Activated CD4-positive, alpha-beta T cell treated with anti-CD3 and anti-CD28 coated beads for 4 hours (primary cell): ENCODE measurements at places on chromosomes 7 and 10.

DNA sequence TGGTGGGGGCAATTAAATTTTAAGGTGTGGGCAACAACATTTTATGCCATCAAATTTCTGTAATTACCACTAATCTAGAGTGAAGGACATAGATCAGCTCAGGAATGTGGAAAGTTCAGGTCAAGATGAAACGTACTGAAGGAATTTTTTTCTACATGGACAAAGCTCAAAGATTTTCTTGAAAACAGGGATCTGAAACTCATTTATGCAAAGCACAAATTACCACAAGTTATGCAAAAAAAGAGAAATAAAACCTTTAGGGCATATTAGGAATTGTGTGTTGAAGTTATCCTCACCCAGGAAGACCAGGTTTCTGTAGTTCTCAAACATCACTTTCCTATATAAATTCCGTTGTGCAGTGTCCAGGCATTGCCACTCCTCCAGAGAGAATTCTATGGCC is 18.9 kb downstream of the ZNF680 start:
- no peak for DNase-seq

- DNase-seq, result no peak
These were observed 254.9 kb downstream of the KIAA1217 start for GRCh38 chr10:24463611-24464426.

- DNase-seq, result no peak
These were observed 53.4 kb upstream of the FHIP2A start for GRCh38 chr10:114767986-114768821.

- DNase-seq, result no peak
These were observed 4.6 kb upstream of the SERPINE1 start for GRCh38 chr7:101121991-101122932.

- DNase-seq, result no peak
These were observed 113.4 kb downstream of the SRI start for GRCh38 chr7:88106434-88106833.

DNA sequence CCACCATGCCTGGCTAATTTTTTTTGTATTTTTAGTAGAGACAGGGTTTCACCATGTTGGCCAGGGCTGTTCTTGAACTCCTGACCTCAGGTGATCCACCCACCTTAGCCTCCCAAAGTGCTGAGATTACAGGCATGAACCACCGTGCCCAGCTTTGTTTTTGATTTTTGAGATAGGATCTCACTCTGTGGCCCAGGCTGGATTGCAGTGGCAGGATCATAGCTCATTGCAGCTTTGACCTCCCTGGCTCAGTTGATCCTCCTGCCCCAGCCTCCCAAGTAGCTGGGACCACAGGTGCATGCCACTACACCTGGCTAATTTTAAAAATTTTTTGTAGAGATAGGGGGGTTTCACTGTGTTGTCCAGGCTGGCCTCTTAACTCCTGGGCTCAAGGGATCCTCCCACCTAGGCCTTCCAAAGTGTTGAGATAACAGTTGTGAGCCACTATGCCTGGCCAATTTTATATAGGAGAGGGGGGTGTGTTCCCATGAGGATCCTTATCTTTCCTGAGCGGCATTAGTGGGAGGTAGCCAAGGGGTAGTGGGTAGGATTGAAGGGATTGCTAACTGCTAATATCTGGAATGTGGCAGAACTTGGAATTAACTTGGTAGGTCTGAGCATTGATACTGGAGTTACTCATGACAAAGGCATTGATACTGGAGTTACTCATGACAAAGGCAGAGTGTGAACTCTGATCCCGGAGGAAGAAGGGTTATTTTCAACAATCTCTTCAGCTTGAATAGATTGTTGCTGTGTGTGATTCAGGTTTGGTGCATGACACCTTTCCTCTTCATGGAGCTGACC is 1.0 kb upstream of the NOLC1 start:
- DNase-seq, result no peak

GRCh38 chr7:41774966-41775365 is 72.1 kb upstream of the INHBA start:
- no peak for DNase-seq

GRCh38 chr10:98511876-98512275 is 65.1 kb upstream of the HPS1 start:
- DNase-seq, result no peak

- no peak for DNase-seq
These were observed 288.4 kb downstream of the KCNMA1 start for GRCh38 chr10:77349226-77349625.

DNA sequence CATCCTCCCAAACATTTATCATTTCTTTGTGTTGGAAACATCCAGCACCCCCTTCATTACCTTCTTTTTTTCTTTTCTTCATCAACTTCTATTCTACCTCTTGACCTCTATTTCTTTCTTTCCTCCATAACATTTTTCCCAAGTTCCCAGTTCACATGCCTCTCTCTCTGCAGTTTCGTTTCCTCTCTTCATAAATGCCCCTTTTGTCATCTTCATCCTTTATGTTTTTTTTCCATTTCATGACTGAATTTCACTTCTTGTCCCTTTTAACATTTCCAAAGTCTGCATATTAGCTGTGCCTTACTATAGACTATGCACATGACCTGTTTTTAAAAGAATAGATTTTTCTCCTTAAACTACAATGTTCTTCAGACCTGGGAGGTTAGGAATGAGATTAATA is 23.7 kb downstream of the CPN1 start:
- DNase-seq, result no peak

- no peak for DNase-seq
These were observed 106.6 kb downstream of the TPK1 start for GRCh38 chr7:144729226-144729625.

DNA sequence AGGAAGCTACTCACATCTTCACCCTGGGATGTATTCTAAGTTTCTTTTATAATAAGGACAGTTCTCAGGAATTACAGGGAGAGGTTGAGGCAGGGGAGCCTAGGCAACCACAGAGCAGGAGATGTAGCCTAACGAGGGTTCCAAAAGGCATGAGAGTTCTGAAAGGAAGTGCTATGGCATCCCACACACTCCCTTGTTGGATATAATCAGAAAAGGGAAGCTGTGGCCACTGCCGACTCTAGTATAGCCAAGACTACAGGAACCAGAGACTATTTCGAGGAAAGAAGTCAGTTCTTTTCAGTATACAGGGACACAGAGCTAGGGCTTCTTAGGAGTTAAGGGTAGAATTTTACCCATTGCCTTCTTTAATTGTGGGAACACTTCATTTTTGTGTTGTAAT is 11.0 kb downstream of the PRR15 start:
- DNase-seq, result no peak

- DNase-seq, result no peak
These were observed 378.4 kb upstream of the SEMA3D start for GRCh38 chr7:85565276-85565675.
